ENCODE measurements at places on chromosomes 1 and 21.

DNA sequence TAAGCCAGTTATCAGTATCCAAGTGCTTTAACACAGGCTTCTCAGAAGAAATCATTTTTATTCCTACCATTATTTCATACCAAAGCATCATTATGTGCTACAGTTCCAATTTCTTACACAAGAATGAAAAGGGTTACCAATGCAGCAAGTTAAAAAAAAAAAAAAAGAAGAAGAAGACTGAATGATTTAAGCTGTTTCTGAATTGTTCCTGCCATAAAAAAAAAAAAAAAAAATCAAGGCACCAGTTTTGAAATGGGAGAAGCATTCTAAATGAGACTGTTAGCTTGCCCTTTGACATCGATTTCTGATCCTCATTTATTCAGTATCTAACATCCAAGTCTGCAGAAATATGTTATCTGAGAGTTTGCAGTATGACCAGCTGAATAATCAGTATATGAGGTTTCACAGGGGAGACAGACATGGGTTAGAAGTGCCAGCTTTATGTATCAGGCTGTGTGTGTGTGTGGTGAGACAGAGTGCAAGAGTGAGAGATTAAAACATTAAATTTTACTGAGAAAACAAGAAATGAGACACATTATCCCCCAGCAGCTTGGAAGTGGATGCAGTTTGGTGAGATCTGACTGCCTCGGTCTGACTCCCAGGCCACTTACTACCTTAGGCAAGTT, 105.8 kb downstream of the COLGALT2 start:
- no peak for DNase-seq

GRCh38 chr1:225146478-225146877, 217.0 kb downstream of the DNAH14 start:
- DNase-seq, result no peak

DNA sequence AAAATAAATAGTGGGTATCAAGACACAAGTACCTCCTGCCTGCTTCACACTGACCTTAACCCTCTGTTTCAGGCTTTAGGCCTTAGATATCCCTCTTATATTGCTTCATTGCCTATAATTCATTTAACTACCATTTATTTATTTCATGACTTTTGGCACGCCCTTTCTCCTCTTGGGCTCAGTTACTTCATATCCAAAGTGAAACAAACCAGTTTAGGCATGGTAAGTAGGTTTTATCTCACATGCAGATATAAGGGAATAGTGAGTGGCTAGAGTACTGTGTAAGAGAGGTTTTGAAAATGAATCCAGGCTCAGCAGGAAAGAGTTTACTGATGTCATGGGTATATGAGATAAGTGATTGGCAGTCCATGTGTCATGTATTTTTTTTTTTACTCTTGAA, 69.8 kb upstream of the BEND5 start:
- no peak for DNase-seq

- no peak for DNase-seq
Measured at GRCh38 chr1:244502630-244503029, 41.6 kb downstream of the CATSPERE start.

GRCh38 chr1:44049839-44050238, 18.6 kb upstream of the SLC6A9 start:
- peak; percentile 95 for DNase-seq

- no peak for DNase-seq
Measured at GRCh38 chr1:109718495-109718894, 6.4 kb downstream of the GSTM5 start.

- no peak for DNase-seq
Measured at GRCh38 chr1:175569117-175569743, 174.2 kb downstream of the TNR start.

DNA sequence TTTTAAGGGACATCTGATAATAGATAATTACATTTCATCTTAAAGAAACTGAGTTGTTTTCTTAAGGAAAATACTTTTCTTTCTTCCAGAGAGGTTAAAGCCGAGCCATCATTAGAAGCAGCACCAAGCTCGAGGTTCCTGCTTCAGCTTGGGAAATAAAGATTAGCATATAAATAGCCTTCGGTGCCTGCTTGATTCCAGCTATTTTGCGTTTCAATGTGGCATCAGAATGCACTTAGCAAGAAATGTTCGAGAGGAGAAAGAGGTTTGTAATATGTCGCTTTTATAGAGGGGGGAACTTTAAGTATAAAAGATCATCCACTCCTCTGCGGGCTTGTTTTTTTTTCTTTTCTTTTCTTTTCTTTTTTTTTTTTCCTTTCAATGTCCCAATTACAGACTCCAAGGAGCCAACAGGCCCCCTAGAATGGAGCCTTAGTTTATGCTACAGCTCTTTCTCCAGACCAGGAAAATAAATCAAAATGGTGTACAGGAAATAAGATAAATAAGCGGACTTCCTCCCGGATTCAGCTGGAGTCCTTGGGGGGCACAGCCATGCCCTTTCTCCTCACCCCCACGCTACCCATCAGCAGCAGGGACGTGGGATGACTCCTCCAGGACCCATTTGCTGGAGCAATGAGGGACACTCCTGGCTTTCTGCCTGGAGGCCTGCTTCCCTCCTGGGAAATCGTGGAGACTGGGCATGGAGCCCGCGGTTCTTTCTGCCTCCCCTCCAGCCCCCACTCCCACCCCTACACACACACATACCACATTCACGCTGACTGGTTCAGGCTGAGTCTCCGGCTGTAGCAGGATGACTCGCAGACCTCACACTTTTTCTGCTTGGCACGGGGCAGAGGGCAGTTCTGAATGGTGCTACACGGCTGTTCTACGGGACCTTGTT, 131.6 kb downstream of the RRAGC start:
- DNase-seq, result peak; percentile 72

DNA sequence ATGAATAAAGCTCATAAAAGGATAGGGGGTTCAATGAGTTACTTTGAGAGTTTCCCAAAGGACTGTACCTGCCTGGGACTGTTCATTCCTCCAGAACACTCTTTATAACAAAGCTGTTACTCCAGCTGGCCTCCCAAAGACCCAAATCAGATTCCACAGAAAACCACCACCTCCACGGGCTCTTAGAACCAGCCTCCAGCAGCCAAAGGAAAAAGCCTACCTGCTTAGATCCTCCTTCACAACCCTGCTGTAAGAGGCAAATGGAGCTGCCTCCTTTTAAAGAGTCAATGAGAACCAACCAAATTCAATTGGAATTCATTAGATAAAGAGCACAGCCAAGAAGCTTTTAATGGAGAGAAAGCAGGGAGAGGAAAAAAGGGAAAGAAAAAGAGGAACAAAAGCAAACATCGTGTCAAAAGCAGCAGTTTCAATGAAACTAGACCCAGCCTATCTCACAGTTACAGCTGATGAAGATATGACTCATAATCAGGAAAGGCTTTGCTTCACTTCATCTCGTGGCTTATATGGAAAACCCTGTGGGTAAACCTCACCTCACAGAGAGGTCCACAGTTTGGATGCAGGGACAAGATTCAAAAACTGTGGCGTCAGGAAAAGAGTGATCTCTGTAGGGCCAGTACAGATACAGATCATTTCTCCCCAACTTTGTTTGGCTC, 27.8 kb upstream of the FMO4 start:
- DNase-seq, result peak; percentile 21

GRCh38 chr1:226597616-226598454, 49.3 kb downstream of the STUM start:
- DNase-seq, result no peak

DNA sequence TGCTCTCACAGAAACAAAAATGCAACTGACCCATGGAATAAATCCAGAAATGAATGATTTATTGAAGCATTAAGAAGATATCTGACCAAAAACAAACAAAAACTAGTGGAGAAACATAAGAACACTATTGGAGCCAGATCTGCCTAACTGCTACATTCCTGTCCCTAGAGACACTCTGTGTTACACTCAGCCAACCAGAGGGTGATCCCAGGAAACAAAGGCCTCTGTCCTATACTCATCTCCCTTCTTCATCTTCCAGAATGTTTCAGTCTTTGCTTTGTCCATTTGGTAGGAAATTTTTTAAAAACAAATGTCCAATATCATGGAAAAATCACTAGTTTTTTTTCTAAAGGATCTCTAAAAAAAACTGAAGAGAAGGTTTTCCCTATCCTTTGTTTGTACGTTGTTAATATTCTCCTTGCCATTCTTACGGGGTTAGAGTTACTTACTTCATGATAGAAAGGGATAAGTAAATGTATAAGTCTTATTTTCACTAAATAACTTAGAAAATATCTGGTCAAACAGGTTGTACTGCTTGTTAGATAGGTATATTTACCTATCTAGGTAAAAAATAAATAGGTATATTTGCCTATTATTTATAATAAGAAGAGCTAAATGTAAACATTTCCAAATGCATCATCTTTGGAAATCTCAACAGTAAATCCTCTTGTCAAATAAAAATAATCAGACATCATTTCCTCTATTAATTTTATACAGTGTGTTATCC, 59.1 kb downstream of the NME7 start:
- no peak for DNase-seq

GRCh38 chr1:220451532-220451931, 76.4 kb upstream of the MARK1 start:
- no peak for DNase-seq

DNA sequence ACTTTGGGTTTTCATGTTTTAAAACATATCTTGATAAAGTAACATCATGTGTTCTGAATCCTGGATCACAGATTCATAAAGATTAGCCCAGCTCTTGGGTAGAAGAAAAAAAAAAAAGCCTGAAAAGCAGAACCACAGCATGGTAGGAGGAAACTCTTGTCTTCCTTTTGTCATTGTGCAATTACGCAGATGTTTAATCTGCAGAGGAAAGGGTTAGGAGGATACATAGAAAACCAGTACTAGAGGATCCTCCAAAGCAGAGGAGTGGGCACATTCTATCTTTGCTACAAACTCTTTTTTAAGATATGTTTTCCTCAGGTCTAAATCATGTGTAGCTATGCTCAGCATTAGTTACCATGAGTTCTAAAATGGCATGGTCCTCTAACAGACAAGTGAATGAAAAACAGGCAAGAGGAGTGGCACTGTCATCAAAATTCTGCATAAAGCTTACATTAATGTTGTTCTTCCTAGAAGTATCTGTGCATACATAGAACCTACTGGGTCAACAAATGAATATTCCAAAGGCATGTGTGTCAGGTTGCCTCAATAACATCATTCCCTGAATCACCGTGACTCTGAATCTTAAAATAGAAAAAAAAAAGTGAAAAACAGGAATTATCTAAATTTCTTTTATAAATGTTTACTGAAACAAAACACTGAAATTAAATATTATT, 107.0 kb downstream of the NME7 start:
- no peak for DNase-seq

- no peak for DNase-seq
Measured at GRCh38 chr21:43208561-43209332, 39.9 kb downstream of the CRYAA start.

- DNase-seq, result peak; percentile 54
Measured at GRCh38 chr1:178973652-178974101, 52.0 kb upstream of the FAM20B start.

DNA sequence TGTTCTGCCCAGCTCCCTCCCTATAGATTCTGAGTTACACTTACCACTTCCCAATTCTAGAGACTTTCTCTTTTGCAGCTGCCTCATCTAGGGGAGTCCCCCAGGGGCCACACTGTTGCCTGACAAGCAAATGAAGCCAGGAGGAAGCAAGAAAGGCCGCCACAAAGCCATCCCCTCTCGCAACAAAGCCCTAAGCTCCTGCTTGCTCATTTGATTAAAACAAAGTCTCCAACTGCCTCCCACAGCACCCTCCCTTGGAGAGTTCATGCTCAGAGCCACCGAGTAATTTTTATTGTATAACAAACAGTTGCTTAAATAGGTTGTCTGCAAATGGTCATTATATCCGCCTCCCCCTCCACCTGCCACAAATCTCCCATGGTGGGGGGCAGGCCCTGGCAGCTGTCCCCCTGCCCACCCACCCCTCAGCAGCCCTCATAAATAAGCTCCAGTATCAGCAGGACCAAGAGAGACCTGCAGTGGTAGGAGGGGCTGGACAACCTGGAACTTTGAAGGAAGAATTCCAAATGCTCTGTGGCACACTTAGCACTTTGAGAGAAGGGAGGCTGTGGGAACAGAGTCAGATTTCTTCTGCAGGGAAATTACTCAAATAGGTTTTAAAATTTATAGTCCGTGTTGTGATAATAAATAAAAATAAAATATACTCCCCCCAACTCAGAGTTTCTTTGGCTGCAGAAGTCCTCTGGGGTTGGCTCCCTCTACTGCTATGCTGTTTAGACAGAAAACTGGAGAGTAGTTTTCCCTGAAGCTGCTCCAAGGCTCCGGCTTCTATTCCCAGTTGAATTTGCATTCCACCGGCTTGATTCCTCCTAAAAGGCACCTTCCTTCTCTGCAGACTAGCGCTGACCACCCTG, 237.5 kb downstream of the TTLL7 start:
- DNase-seq, result no peak

GRCh38 chr1:20380616-20381035, 90.0 kb downstream of the VWA5B1 start:
- peak; percentile 95 for DNase-seq

All from astrocyte of the spinal cord (primary cell).